Heart left ventricle (tissue), 16 donors: ENCODE measurements at places on chromosomes 6 and 20. TPM values are rescaled to one million over a fixed set of nuclear protein-coding genes. Genes with fewer than 3 reads are reported as not detected.
A peak's percentile ranks its signal among the peaks of the same experiment; 100 is the strongest.

GRCh38 chr6:31083742-31084354 is 28.5 kb downstream of the C6orf15 start:
- no peak for DNase-seq

GRCh38 chr6:145368075-145368474 is 367.2 kb downstream of the EPM2A start:
- DNase-seq, result peak; percentile 31

KCTD20 gene
- polyA plus RNA-seq, result 25.6 TPM

GRCh38 chr20:4665591-4665990 is 56.1 kb upstream of the PRND start:
- DNase-seq, result no peak

DNA sequence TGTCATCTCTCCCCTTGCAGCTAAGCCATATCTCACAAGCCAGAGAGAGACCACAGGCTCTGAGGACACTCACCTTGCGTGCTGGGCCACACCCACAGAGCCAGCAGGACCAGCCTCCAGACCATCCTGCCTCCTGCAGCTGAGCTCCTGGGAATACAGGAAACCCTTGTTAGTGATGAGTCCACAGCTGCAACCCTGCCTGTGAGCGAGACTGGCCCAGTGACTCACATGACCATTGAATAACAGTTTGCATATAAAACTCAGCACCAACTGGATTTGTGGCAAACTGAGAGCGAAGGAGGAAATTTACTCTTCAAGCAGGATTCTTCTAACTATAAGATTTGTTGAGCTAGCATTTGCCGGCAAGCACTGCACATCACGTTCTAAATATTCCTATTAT is 3.0 kb downstream of the THBS2 start:
- DNase-seq, result peak; percentile 43

- DNase-seq, result no peak
Measured at GRCh38 chr6:35757456-35758123, 18.8 kb upstream of the CLPSL2 start.

NPEPL1 gene
- 18.1 TPM for polyA plus RNA-seq

GRCh38 chr6:24749297-24749696 is 25.4 kb upstream of the GMNN start:
- DNase-seq, result no peak

MLIP gene
- polyA plus RNA-seq, result 130 TPM

TNXB gene
- 47.9 TPM for polyA plus RNA-seq

GRCh38 chr6:37242429-37243052 is 15.0 kb upstream of the TBC1D22B start:
- no peak for DNase-seq

AGER gene
- polyA plus RNA-seq, result 1.6 TPM

DNA sequence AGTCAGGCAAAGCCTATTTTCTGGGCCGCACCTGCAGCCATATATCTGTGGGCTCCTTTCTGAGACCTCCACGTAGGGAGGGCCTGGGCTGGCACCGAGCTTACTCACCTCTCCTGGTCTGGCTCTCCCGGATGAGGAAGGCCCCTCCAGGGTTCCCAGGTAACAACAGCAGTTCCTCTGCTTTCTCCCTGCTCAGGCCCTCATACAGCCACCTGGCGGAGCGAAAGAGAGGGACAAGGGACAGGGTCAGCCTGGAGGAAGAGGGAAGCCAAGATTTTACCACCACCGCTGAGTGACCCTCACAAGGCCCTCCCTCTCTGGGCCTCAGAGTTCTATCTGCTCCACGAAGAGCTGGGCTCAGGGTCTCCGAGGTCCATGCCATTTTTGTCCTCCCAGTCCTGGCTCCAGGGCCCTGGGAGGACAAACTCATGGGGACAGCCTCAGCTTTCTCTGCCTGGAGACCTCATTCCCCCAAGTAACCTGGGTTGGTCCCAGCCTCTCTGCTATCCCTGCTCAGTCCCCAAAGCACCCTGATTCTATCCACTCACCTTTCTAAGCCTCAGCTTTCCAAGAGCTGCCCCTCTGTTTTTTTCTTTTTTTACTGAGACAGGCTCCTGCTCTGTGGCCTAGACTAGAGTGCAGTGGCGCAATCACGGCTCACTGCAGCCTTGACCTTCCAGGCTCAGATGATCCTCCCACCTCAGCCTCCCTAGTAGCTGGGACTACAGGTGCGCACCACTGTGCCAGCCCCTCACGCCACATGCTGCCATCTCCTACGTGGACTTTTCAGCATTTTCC is 13.3 kb downstream of the SLA2 start:
- DNase-seq, result no peak

DNA sequence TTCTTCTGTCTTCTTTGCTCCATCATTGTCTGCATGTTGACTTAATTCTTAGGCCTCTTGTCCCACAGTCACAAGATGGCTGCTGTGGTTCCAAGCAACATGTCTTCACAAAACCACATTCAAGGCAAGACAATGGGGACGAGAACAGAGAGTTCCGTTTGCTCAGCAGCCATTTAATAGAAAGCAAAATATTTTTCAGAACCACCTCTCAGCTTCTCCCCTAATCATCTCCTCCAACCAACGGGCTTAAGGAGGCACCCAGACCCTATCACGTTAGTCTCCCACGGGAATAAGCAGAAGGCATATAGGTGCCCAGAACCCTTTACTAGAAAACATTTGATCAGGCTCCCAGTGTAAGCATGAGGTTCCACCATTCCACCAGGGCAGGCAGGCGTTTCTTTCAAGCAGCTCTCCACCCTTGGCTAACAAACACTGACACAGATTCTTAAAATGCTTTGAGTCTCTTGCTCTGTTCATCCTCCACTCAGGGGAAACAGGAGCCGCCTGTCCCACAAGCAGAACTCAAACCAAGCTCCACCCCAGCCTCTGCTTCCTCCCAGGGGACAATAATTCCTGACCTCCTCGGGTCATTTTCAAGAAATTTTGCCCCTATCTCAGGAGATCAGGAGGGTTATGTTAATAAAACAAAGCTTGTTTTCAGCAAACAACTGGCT is 19.0 kb downstream of the BMP7 start:
- DNase-seq, result no peak

- DNase-seq, result no peak
Measured at GRCh38 chr6:151847064-151847463, 39.6 kb downstream of the ESR1 start.

C6orf15 gene
- polyA plus RNA-seq, result not detected

GNAS-AS1 gene
- 0.17 TPM for polyA plus RNA-seq

HRH3 gene
- not detected for polyA plus RNA-seq

- no peak for DNase-seq
Measured at GRCh38 chr20:46708172-46708860, 1.1 kb upstream of the SLC2A10 start.

GRCh38 chr6:121430514-121431460 is 4.7 kb upstream of the GJA1 start:
- DNase-seq, result no peak

ARFGEF3 gene
- polyA plus RNA-seq, result 0.58 TPM

- DNase-seq, result no peak
Measured at GRCh38 chr6:11961923-11962322, 50.2 kb upstream of the HIVEP1 start.

SLCO4A1 gene
- 24.4 TPM for polyA plus RNA-seq

- peak; percentile 80 for DNase-seq
Measured at GRCh38 chr6:158231551-158232315, 63.6 kb downstream of the GTF2H5 start.

GRCh38 chr20:17543531-17544131 is 12.5 kb upstream of the BFSP1 start:
- DNase-seq, result no peak

- no peak for DNase-seq
Measured at GRCh38 chr20:32263398-32263954, 14.0 kb upstream of the KIF3B start.

- DNase-seq, result no peak
Measured at GRCh38 chr6:1267057-1267732, 44.7 kb upstream of the FOXQ1 start.

C20orf202 gene
- 0.46 TPM for polyA plus RNA-seq

- DNase-seq, result peak; percentile 42
Measured at GRCh38 chr6:129500958-129501739, 208.8 kb downstream of the ARHGAP18 start.

- peak; percentile 58 for DNase-seq
Measured at GRCh38 chr6:133240511-133241085, 559 bp upstream of the EYA4 start.

BMP6 gene
- 1.1 TPM for polyA plus RNA-seq

- no peak for DNase-seq
Measured at GRCh38 chr6:50718566-50718965, 5.2 kb downstream of the TFAP2D start.

DNA sequence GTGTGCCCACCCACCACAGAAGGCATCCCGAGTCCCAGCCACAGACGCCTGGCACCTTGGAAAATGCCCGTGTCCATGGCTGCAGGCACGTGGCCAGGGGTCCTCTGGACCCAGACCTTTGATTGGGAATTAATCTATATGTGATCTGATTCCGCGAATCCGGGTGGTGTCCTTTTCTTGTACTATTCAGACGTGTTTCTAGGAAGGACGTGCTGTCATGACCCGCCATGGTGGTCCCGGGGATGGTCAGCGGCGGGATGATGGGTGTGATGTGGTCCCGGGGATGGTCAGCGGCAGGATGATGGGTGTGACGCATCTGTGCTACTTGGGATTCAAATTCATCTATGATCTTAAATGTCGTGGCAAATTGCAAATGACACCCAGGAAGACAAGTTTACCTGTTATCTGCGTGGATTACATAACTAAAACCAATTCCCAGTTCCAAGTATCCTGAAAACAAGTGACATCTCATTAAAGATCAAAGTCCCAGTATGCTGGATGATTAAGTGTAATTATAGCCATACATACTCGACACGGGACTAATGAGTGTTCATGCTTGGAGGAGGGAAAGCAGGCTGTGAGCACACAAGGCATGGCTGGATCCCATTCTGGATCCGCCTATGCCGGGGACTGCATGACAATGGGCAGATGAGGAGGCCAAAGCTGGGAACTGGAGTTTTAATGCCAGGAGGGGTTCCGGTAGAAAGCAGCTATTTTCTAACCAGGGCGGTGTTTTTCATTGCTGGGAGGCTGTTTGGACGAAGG is 256.5 kb downstream of the TAF4 start:
- DNase-seq, result no peak

- no peak for DNase-seq
Measured at GRCh38 chr20:9594284-9594875, 80.0 kb downstream of the LAMP5 start.

- no peak for DNase-seq
Measured at GRCh38 chr20:15265581-15266309, 928.3 kb upstream of the FLRT3 start.

- no peak for DNase-seq
Measured at GRCh38 chr20:43028470-43028869, 161.2 kb downstream of the PTPRT start.

DNA sequence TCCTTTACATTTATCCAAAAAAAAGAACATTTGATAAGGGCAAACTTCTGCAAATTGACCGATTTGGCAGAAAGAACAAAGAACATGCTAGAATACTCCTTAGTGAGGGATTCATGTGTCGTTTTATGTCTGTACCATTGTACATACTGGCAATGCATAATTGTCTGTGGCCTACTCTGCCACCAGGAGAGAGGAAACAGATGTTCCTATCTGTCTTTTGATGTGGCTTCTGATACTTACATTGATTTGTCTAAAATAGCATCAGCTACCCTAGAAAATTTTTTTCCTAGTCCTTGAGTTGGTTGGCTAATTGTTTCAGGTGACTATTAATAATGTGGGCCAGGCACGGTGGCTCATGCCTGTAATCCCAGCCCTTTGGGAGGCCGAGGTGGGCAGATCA is 654.1 kb downstream of the KIF16B start:
- no peak for DNase-seq

DNA sequence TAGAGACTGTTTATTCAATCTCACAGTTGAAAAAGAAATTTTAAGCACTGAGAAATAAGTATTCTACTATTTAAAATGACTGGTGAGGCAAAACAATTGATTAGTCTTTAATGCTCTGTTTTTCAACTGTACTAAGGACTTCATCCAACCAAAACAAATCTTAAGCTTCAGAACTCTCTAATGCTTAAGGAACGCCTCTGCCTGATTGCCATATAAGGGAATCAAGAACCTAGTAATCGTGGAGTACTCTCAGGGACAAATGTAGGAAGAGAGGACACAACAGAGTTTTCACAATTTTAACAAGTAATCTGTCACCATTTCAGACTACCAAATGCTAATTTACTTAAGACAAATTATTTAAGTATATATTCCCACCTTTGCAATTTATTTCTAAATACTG is 16.1 kb downstream of the FBXO30 start:
- no peak for DNase-seq

GRCh38 chr6:162970246-162970645 is 242.5 kb downstream of the PACRG start:
- DNase-seq, result no peak

DNA sequence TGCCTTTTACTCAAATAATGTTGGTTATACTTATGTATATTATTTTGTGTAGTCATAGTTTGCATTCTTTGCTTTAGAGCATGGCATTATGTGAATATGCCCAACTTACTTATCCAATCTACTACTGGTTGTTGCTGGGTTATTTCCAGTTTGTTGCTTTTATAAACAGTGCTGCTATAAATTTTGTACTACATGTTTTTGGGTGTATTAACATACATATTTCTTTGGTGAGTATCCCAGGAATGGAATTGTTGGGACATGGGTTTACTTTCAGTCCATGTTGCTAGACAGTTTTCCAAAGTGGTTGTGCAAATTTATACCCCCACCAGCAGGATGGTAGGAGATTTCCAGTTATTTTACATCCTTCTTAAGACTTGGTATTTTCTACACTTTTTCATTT is 157.1 kb upstream of the THEMIS start:
- DNase-seq, result no peak

GRCh38 chr20:45861221-45862075 is 4.0 kb downstream of the ZSWIM3 start:
- DNase-seq, result no peak

DNA sequence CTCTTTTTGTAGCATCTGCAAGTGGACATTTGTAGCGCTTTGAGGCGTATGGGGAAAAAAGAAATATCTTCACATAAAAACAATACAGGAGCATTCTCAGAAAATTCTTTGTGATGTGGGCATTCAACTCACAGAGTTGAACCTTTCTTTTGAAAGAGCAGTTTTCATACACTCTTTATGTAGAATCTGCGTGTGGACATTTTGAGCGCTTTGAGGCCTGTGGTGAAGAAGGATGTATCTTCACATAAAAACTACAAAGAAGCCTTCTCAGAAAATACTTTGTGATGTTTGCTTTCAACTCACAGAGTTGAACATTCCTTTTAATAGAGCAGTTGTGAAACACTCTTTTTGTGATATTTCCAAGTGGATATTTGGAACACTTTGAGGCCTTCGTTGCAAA is 598.4 kb upstream of the ZNF337 start:
- no peak for DNase-seq

FAM135A gene
- 6.5 TPM for polyA plus RNA-seq

RAMACL gene
- polyA plus RNA-seq, result 0.88 TPM
